ENCODE measurements at places on chromosomes 1 and 21.

DNA sequence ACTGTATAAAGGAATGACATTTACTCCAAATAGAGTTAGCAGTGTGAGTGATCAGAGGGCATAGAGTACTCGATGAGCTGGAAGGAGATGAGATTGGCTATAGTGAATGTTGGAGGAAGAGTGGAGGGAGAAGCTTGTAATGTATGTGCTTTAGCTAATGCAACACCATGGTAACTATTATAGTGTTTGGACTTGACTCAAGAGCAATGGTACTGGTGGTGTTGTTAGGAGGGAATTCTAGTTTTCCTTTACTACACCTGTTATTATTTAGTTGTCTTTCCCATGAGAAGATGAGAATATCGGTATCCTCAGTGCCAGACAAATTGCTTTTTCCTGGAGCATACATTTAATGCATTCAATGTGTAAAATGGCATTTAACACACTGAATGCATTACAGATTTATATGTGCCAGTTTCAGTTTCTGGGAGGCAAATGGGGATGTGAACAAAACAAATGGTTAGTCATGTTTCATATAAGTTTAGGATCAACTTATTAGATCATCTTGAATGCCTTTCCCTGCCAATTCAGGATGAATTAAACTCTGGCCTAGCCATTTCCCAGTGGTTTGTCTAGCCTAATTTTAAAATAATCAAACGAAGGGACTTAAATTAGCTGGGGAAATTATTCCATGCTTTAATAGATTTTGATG, 291.1 kb upstream of the ADAMTS5 start:
- DNase-seq, result no peak

- peak; percentile 73 for DNase-seq
These were observed 14.4 kb downstream of the ABCG1 start for GRCh38 chr21:42233067-42233961.

- DNase-seq, result no peak
These were observed 127.3 kb upstream of the POU3F1 start for GRCh38 chr1:38173848-38174247.

GRCh38 chr1:164716992-164717703, 158.2 kb downstream of the PBX1 start:
- DNase-seq, result peak; percentile 17

All from mesenchymal stem cell (in vitro differentiated cells and primary cell).